ENCODE measurements at places on chromosomes 7 and 10.
A peak's percentile ranks its signal among the peaks of the same experiment; 100 is the strongest.

GRCh38 chr7:1563981-1564602 lies 5.7 kb downstream of the PSMG3 start:
- DNase-seq = no peak

DNA sequence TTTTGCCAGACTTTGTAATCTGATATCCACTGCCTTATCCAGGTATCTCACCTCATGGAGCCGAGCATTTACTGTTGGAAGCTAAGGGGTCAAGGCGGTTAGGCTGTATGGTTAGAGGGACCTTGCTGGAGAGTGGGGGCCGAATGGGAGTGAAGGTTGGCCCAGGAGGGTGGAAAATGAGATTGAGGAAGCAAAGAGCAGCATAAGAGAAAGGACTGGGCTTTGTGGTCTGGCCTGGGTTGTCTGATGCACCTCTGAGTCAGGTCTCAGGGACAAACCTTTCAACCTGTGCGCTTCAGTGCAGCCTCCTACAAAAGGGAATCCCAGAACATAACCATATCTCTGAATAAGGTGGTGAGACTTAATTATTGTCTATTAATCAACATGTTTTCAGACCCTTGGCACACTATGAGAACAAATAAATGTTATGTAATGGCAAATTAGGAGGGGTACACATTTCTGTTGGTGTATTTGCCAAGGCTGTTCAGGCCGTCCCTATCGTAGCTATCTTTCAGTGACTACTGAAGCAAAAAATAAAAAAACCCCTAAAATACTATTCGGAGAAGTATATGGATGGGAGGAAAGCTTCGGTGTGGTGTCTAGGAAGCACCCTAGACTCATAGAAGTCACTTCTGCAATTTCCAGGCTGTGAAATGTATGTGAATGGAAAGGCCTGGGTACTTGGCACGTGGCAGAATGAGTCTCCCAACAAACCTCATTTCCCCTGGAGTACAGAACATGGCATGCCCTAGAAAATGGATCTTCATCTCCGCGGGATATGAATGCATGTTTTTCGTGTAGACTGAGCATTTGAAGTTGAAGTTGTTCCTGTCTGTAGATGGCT lies 4.3 kb downstream of the CAMK1D start:
- no peak for DNase-seq

DNA sequence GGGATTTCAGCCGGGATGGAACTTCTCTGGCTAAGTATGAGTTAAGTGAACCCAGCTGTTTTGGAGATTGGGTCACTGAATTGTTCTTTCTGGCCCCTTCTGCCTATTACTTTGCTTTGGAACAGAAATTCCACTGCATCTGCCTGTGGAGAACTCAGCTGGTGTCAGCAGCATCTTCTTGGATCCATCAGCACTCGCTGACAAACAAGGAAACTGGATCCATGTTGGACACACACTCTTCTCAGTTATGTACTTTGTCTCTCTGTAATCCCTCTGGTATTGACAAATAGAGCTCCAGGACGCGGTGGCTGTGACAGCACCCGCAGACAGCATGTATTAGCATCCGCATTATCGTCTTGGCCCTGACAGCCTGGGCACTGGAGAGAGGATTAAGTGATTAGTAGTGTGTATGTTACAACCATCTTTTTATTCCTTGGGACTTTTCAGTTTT lies 73.0 kb upstream of the BMPER start:
- no peak for DNase-seq

- no peak for DNase-seq
Measured at GRCh38 chr7:137690635-137691034, 156.1 kb downstream of the DGKI start.

DNA sequence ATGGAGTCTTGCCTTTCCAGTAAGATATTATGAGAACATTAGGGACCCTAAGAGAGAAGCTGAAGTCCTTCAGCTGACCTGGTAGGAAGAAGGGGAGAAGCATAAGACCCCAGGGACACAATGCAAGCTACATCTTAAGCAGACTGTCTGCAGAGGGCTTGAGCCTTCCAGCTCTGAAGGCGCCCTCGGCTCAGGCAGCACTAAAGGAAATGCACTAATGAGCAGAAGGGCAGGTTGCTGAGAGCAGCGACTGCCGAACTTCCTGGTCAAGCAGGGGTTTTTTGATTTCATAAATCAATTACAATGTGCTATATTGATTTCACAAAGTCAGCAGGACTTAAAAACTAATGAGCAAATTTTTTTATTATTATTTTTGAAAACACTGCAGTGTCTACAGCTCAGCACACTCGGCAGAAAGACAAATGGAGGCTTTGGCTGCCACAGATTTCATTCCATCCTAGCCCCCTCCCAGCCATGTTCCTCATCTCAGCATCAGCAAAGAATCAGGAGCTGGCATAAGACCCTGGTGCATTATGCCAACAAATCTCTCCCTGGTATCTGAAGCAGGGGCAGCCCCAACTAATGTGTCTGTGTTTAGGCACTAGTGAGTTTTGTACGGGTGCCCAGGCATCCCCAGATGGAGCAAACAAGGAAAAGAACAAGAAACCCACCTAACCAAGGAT lies 57.1 kb downstream of the LRRTM3 start:
- DNase-seq = no peak

GRCh38 chr7:134696261-134696660 lies 49.6 kb downstream of the BPGM start:
- DNase-seq = no peak

GRCh38 chr7:91494450-91494849 lies 230.2 kb downstream of the FZD1 start:
- DNase-seq = no peak

- peak; percentile 50 for DNase-seq
Measured at GRCh38 chr7:2520131-2520760, 672 bp downstream of the LFNG start.

DNA sequence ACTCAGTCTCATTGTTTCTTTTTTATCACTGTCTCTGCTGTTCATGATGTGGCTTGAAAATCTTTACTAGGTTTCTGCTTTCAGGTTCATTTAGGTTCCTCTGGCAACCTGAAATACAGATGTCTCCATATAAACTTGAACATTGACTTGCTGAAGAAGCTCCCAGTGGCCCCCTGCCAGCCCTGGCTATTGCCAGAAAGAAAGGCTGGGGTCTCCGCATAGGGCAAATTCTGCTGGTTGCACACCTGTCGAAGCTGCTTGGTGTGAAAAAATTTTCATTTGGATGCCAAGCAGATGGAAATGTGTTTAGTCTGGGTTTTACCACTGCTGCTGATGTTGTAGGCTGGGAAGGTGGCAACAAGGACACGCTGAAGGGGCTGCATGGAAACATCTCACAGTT lies 826.7 kb upstream of the GHITM start:
- no peak for DNase-seq

- no peak for DNase-seq
Measured at GRCh38 chr7:5388905-5389433, 34.7 kb downstream of the TNRC18 start.

GRCh38 chr10:124993736-124994451 lies 52.0 kb downstream of the ZRANB1 start:
- no peak for DNase-seq

DNA sequence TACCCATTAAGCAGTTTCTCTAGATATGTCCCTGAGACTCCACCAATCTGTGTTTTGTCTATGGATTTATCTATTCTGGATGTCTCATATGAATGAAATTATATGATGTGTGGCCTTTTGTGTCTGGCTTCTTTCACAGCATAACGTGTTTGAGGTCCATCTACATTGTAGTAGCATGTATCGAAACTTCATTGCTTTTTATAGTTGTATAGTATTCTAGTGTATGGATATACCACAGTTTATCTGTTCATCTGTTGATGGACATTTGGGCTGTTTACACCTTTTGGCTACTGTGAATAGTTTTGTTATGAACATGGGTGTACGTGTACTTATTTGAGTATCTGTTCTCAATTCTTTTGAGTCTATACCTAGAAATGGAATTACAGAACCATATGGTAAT lies 9.6 kb downstream of the KAT6B start:
- no peak for DNase-seq

- no peak for DNase-seq
Measured at GRCh38 chr10:6746782-6747181, 166.7 kb upstream of the PRKCQ start.

DNA sequence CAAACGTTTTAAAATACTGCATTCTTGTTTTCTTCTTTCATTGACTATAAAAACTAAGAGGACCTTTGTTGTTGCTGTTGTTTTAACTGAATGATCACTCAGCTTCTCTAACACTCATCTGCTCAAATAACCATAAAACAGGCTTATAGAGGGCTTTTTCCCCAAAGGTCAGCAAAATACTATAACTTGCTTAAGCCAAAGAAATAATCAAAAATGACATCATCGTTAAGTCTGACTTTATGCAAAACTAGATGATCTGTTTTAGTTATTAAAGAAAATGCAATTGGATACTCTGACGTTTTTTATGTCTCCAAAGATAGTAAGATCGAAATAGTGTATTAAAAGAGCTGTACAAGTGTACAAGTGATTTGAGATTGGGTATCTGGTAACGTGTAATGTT lies 152.9 kb downstream of the SEMA3A start:
- no peak for DNase-seq

GRCh38 chr10:125549653-125550052 lies 133.3 kb downstream of the TEX36 start:
- no peak for DNase-seq

DNA sequence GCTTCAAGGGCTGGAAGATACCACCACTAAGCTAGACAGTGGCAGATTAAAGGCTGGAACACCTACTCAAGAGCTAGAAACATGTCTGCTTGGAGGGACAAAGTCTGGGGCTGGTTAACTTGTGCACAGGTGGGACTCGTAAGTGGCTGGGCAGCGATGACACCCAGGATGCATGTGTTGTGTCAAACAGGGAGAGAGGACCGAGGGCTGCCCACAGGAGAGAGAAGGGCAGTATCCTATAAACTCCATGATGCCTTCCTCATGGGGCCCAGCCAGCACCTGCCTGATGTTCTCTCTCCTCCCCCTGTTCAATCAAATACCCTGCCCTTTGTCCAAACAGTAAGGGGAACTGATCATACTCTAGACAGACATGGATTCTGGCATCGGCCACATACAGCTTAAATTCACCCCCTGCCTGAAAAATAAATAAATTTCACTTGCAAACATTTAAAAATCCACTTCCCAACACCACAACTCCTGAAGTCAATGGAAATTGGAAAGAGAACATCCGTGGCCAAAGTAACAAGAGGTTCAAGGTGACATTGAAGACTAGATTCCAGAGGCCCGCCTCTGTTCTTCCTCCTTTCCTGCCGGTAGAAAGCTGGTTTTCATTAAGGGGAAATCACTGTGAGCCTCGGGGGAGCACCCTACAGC lies 50.6 kb downstream of the CHST15 start:
- DNase-seq = no peak

DNA sequence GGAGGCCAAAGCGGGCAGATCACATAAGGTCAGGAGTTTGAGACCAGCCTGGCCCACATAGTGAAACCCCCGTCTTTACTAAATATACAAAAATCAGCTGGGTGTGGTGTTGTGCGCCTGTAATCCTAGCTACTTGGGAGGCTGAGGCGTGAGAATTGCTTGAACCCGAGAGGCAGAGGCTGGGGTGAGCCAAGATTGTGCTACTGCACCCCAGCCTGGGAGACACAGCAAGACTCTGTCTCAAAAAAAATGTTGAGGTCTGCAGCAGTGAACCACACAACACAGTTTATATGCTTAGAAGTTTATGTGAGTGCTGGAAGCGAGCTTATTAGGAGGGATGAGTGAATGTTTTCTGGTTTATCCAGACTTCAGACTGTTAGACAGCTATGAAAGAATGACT lies 10.4 kb downstream of the LHPP start:
- DNase-seq = no peak

DNA sequence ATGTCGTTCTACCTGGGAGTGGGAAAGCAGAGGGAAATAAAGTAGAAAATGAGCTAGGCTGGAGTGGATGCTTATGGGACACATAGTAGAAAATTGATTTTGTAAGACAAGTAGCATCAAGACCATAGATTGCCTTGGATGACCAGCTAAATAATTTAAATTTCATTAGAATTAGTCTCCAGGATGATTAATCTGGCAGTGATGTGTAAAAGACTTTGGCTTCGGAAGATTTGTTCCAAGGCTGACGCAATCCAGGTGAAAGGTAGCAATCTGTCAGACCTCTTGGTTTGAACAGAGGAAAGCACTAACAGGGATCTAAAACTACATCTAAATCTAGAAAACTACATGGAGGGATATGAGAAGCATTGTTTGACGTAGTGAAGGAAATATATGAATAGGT lies 236.5 kb downstream of the ARL4A start:
- no peak for DNase-seq

- DNase-seq = peak; percentile 41
Measured at GRCh38 chr10:35413985-35414861, 77.9 kb downstream of the CCNY start.

DNA sequence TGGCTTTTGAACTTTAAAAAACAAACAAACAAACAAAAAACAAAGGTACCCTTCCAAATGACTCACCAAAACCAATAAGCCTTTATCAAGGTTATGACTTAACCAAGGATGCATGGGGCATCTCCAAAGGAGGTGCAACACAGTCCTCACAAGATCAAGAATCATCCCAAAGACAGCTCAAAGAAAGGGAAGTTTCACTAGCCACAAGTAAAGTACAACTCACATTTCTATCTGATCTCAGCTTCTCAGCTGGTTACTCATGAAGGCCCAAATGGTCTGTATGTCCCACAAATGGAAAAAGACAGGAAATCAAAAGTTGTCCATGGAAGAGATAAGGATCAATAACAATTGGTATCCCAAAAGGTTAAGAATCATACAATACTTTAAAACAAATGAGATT lies 6.0 kb upstream of the MKLN1 start:
- DNase-seq = no peak

DNA sequence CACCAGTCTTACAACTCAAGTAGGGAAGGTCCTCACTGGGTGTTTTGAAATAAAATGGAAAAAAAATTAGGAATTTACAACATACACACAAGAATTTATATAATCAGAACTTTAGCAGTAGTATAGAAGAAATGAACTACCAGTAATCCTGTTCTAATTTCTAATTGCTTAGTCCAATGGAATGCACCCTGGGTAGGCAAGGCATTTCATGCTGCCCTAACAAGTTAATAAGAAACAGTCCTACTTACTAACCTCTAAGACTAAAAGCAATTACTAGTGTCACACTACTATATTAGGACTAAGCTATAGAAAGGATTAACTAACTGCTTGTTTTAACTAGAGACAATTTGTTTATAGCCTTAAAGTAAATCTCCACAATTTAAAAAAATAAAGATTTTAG lies 158.1 kb downstream of the BTAF1 start:
- DNase-seq = no peak

DNA sequence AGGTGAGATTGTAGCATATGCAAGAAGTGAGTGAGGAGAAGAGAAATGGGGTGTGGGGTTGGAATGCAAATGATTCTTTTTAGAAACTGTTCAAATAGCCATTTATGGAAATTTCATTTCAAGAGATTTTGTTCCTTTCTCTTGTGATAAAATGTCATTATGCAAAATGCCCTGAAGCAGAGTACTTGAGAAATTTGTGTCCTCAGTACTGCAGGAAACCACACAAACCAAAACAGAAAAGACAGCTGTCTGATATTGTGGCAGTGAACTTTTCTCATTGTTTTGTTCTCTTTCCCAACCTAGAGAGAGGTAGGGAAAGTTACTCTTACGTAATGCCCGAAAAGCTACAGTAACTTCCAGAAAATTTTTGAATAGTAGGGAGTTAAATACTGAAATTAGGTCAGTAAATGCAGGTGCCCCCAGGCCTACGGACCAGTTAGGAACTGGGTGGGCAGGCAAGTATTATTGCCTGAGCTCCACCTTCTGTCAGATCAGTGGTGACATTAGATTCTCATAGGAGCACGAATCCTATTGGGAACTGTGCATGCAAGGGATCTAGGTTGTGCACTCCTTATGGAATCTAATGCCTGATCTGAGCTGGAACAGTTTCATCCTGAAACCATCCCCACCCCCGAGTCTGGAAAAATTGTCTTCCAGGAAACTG lies 34.0 kb downstream of the DLD start:
- DNase-seq = no peak

All from CD4-positive, alpha-beta T cell treated with Interleukin-6 for 4 hours (primary cell).